ENCODE measurements at places on chromosomes 1 and 21.

- DNase-seq = no peak
Observed at GRCh38 chr1:31297277-31298247, 730 bp downstream of the ZCCHC17 start.

DNA sequence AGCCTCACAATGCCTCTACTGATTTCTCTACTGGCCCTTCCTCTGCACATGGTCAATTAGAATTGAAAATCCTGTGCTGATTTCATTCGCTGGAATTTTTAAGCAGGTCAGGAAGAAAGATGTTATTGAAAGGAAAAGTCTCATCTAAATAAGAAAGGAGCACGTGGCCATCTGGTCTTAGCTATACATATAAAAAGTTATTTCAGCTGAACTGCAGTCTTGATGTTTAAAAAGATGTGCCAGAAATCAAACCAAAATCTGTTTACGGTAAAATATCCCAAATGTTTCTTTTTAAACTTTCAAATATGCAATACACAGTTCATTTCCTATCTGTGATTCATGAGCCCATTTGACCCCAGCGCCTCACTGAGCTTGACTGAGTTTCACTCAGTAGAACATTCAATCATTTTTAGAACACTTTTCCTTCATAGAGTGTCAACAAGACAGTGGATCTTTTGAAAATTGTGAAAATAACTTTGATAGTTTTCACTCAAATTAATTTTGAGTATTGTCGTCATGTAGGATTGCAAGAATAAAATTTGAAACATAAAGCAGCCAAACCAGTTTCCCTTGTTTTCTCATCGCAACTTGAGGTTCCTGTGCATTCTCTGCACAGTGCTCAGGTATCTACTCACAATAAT lies 293.6 kb downstream of the PTPRC start:
- DNase-seq = no peak

GRCh38 chr1:45093334-45093733 lies 81.3 kb downstream of the UROD start:
- DNase-seq = no peak

GRCh38 chr1:93253516-93253915 lies 73.0 kb downstream of the CCDC18 start:
- DNase-seq = no peak

DNA sequence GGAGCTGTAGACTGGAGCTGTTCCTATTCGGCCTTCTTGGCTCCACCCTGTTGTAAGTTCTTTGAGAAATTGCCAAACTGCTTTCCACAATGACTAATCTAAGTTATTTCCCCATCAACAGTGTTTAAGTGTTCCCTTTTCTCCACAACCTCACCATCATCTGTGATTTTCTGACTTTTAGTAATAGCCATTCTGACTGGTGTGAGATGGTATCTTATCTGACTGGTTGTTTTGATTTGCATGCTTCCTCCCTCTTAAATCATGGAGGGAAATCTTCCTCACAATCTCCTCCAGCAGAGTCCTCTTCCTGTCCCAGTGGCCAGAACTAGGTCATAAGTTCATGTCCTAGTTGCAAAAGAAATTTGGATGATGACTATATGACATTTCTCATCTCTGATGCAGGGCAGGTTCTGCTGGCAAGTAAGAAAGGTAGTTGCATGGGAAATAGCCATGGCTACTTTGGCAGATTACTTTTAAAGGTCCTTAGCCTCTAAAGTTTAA lies 294.0 kb downstream of the LRRC40 start:
- DNase-seq = no peak

- DNase-seq = no peak
Observed at GRCh38 chr1:185998391-185998790, 264.2 kb downstream of the HMCN1 start.

- DNase-seq = no peak
Observed at GRCh38 chr1:147630447-147630846, 39.9 kb downstream of the ACP6 start.

DNA sequence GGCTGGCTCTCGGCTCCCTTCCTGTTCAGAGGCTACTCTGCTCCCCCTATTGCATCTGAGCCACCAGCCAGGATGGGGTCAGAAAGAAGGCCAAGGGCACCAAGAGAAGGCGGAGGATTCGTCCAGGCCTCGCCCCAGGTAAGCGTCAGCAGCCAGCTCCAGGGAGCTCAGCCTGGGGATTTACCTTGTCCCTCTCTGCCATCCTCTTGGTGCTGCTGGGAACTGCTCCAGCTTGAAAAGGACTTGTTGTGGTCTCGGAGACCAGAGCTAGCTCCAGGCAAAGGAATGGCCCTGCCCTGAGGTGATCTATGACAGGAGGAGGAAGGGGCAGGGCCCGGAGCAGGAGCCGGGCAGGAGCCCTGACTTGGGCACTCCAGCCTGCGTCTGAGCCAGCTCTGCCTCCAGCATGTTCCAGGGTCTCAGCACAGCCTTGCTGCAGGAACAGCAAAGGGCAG lies 113.7 kb upstream of the IFFO2 start:
- DNase-seq = peak; percentile 78

DNA sequence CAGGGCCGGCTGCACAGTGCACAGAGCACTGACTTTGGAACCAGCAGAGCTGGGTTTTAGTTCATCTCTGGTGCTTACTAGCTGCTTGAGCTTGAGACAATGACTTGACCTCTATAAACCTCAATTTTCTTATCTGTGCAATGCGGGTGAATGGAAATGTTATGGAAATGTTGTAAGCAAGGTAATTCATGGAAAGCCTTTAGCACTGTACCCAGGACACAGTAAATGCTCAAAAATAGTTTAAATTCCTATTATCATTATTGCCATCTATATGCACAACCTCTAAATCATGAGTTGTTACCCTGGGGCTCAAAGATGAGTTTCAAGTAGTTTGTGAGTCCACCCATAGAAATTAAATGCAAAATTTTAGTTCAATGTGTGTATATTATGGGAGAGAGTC lies 99.5 kb downstream of the CSMD2 start:
- DNase-seq = no peak

GRCh38 chr1:36628804-36629203 lies 146.1 kb upstream of the CSF3R start:
- DNase-seq = no peak

DNA sequence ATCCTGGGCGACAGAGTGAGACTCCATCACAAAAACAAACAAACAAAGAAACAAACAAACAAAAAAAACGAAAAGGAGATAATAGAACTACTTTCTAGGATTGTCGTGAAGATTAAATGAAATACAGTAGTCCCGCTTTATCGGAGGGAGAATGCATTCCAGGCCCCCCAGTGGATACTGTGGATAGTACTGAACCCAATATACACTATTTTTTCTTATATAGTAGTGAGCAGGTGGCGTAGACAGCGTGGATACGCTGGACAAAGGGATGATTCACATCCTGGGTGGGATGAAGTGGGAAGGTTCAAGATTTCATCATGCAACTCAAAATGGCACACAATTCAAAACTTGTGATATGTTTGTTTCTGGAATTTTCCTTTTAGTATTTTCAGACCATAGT lies 8.0 kb downstream of the SLC35F3 start:
- DNase-seq = no peak

GRCh38 chr1:4375812-4376211 lies 278.6 kb upstream of the AJAP1 start:
- DNase-seq = no peak

DNA sequence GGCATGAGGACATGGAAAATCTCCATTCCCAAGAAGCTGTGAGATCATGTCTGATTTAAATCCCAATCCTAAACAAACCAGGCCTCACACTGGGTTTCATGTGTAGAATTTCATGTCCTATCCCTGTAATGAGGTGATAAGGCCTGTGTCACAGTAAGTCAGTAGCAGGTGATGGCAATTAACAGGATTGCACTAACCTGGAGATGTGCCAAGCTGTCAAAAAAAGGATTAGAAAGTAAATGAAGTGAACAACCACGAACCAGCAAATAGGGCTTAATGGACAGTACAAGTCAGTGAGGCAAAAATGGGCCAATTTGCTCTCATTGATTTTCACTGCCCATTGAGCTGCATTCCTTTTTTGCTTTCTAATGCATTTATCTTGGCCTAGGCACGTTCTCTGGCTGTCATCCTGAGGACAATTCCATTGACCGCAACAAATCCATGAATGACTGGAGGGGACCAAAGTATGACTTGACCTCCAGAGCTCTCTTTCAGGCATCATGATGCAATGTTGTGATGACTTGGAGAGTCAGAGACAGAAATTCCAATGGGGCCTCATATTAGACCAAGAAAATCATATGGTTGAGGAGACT lies 673.6 kb upstream of the ADGRL2 start:
- no peak for DNase-seq

DNA sequence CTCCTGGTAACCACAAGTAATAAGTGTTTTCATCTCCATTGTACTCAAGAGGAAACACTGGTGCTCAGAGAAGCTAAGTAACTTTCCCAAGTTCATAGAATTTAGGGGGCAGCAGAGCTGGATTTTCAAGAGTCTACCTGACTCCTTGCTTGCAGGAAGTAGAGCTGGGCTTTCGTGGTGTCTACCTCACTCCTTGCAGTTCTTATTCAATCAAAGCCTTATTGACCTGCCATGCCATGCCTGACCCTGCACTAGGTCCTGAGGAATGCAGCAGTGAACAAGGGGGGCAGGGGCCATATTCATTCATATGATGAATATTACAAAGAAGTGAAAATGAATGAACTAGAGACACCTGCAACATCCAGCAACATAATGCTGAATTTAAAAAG lies 93.3 kb downstream of the GLIS1 start:
- no peak for DNase-seq

GRCh38 chr21:43918385-43918947 lies 53.4 kb downstream of the AGPAT3 start:
- peak; percentile 53 for DNase-seq

- no peak for DNase-seq
Observed at GRCh38 chr21:14075346-14076142, 135.2 kb downstream of the LIPI start.

DNA sequence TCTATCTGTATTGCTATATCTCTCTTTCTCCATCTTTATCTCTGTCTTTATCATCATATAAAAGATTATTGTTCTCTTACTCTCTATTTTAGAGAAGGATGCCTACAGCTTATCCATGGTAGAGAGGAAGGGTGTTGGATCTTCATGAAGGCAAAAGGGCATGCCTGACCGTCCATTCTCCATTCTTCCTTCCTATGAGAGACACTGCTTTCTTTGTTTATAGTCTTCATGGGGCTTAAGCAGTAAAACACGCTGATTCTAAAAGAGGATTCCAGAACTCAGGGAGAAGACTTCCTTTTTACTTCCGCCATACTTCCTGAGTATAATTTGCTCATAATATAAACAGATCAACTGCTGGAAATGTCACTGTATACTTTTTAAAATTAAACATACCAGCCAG lies 44.0 kb downstream of the PDE4B start:
- DNase-seq = no peak

- no peak for DNase-seq
Observed at GRCh38 chr1:84669831-84670230, 20.4 kb downstream of the SSX2IP start.

DNA sequence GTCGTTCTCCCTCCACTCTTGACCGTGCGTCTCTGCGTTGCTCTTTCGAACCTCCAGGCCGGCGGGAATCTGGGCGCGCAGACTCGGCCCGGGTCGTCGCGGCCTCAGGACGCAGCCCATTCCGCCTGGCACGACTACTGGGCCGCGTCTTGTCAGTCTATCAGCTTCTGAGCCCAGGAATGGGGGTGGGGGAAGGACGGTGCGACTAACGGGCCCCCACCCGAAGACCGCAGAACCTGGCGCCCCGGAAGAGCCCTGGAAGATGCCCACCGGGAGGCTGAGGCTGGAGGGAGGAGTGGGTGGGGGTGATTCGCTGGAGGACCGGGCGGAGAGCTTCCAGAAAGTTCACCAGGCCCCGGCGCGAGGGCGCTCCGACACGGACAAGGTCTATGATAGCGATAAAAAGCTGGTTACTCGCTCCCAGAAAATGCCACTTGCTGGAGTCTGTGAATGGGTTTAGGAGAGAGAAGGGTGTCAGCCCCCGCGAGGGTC lies 1.7 kb upstream of the DMRTA2 start:
- DNase-seq = no peak

- DNase-seq = no peak
Observed at GRCh38 chr1:78072216-78072615, 26.4 kb downstream of the GIPC2 start.

DNA sequence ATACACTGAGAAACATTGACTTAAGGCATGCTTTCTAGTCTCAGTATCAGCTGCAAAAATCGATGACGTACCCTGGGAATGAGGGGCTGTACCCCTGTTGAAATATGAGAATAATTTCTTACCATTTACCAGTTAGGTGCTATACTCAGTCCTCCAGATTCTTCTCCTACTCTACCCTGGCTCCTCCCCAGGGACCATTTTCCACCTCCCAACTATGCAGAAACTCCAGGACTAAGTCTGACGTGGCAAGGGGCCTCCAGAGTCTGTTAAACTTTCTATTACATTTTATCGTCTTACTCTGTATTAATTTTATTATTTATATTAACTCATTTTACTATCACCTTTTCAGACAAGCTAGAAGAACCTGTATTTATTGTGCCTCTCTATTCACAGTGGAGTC lies 124.3 kb downstream of the CYYR1 start:
- no peak for DNase-seq
